NCI-H345 (cell line): ENCODE measurements at places on chromosomes 1 and 21.

DNA sequence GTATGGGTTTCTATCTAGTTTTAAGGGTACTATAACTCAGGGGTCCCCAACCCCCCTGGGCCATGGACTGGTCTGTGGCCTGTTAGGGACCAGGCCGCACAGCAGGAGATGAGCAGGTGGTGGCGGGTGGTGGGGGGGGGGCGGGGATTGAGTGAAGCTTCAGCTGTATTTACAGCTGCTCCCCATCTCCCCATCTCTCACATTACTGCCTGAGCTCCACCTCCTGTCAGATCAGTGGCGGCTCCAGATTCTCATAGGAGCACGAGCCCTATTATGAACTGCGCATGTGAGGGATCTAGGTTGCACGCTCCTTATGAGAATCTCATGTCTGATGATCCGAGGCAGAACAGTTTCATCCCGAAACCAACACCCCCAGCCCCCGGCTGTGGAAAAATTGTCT is 95.1 kb upstream of the SLC45A1 start:
- peak; percentile 24 for DNase-seq

- no peak for DNase-seq
Observed at GRCh38 chr1:36111151-36111550, 13.9 kb downstream of the COL8A2 start.

GRCh38 chr1:8040586-8040985 is 14.5 kb upstream of the ERRFI1 start:
- DNase-seq = peak; percentile 73

DNA sequence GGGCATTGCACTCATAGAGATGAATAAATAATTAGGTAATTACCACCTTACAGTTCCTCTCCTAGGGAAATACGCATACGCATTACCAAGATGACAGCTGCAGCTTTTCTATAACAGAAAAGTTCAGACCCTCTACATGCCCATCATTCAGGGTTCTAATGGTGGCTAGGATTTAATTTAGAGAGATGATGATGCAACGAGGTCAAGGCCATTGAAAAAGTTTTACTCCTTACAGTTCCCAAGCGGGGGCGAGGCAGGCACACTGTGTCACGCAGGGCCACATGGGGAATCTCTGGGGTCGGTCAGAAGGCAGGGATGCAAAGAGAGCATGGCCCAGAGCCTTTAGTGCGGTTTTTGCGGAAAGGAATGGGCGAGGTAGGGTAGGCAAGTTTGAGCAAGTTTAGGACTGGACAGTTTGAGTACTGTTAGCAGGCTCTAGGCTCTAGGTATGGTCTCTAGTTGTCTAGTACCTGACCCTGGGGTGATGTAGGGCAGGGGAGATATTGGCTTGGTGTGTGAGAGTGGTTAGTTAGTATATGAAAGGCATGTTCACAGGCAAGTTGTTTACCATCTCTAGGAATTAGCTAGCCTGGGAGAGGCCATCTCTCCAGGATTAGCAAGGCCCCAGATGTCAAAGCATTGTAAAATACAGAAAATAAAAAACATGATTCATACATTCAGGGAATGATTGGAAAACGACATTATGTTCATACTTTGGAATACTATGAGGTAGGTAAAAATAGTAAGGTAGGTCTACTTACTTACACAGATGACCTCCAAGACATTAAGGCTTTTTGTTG is 29.6 kb upstream of the ID3 start:
- no peak for DNase-seq

DNA sequence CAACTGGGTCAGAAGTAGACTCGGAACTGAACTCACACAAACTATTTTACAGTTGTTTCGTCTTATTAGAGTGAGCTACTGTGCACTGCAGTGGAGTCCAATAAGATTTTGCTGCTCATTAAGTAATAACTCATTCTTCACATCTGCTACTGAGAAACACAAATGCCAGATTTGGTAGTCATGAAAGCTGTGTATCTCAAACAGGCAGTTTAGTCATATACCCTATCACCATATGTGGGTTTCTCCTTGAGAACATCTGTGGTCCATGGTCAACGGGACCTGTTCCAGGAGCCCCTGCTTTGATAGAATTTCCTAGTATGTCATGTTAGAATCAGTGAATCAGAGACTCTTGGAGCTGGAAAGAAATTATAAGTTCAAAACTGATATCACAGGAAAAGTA is 60.4 kb downstream of the ALG14 start:
- DNase-seq = no peak

DNA sequence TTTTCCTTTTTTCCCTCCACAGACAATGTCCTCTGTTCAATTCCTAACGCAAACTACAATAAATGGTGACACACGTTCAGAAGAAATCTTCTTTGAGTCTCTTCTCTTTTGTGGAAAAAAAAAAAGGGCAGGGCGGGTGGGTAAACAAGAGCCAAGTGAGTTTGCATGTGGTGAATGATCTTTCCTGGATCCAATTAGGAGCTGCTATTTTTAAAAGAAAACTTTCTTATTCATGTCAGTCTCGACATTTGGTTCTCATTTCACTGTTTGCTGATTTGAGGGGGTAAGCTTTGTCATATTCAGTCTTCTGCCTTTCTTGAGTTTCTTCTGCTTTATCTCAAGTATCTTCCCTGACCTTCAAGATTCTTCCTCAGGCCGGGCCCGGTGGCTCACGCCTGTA is 29.2 kb upstream of the KIF1B start:
- DNase-seq = no peak

DNA sequence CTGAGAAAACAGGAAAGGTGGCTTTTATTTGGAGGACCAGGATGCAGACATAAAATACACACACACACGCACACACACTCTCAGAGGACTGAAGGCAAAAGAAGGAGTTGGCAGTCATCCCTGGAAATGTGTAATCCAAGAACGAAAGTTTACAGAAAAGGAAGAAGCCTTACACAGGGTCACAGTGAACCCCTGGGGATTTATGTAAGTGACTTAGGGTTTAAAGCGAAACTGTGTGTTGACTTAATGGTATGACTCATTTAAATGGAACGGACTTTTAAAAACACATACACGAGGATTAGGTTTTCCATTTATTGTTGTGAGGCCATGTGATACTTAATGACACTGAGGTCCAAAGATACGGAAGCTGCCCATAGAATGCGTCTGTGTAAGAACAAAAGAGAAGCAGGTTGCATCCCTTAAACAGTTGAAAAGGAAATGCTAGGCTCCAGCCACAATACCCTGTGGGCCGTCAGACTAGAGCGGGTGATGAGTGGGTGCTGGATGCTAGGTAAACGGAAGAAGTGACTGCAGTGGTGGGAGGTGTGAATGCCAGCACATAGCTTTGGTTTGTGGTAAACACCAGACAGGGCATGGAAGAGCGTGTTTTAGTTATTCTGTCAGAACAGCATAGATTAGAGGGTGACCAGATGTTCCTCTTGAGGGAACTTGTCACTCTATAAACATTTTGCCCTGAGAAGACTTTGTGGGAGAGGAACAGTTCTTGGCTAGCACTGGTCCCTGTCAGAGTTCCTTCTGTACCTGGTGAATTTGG is 21.6 kb upstream of the BCL10 start:
- DNase-seq = peak; percentile 79

DNA sequence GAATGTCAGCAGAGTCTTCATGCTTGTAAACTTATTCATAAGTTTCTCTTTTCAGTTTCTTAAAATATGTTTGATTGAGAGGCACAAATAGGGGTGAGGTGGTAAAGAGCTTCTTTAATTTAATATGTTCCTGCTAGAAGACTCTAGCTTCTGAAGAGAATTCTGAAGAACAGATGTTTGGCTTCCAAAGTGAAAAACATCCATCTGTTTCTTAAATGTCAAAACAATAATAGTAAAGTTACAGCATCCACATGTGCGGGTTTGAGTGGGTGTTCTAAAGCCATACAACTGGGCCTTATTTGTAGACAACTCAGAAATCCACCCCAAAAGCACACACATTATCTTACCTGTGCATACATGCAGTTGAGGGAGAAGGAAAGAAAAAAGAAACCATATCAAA is 144.0 kb upstream of the ADGRL4 start:
- no peak for DNase-seq

DNA sequence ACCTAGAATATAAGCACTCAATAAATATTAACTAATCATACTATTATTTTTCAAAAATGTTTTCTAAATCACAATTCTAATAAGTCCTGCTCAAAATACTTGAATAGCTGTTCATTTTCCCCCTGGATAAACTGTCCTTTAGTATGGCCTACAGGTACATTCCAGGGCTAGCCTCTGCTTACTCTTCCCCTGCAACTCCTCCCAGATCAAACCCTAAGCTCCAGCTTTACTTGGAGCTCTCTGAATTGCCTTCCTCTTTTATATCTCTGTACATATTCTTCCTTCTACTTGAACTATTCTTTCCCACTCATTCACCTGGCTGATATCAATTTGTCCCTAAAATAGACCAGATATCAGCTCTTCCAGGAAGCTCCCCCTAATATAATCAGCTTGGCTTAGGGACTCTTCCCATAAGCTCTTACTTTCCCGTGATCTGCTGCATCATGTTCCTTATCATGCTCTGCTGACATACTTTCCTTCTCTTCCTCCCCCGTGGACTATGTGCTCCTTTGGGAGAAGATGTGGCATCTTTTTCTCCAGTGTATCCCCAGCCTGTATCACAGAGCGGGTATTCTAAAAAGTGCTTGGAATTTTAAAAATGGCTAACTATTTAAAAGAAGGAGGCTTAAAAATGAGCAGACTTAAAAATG is 43.1 kb upstream of the PIGC start:
- no peak for DNase-seq

GRCh38 chr1:46558966-46559365 is 7.5 kb upstream of the KNCN start:
- DNase-seq = no peak

- no peak for DNase-seq
Observed at GRCh38 chr21:39103689-39104088, 79.6 kb downstream of the PSMG1 start.

- DNase-seq = no peak
Observed at GRCh38 chr1:177969825-177970371, at the start of gene SEC16B. SEC16B (minus strand) TSS chr1:177970058; CDS start chr1:177967981, 2,077 bp downstream.

DNA sequence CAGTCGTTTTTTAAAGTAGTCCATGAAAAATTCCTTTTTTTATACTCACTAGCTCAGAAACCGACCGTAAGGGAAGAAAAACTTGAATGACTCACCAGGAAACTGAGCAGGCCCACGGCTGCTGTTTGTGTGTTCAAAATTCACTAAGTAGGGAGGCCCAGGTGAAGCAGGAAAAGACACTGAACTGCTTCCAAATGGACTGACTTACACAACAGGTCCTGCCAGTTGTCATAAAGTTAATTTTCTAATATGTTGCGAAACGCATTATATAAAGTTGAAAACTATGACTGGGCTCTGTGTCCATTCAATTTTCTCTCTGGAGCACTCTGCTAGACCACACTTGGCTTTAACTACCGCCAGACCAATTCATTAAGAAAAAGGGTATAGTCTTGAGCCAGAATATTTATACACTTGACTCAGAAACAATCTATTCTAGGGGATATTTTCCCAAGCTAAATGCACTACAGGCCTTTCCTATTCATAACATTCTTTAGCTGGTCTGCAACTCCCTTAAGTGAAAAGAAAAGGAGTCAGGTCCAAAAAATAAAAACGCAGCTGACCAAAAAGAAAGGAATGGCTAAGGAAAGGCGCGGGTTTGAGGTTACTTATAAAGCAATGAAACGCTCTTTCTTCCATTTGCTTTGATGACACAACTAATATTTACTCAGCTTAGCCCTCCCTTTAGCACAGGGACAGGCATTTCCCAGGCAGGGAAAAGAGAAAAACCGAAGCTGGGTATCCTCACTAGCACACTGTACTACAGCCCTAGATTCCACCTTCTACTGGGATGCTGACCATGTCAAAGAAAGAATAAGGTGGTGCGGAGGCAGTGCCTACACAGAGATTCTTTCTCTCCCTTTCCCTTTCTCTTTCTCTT is 306.3 kb upstream of the ESRRG start:
- DNase-seq = no peak

- peak; percentile 77 for DNase-seq
Observed at GRCh38 chr1:50275566-50275965, 147.7 kb downstream of the DMRTA2 start.

- no peak for DNase-seq
Observed at GRCh38 chr1:222896630-222897526, 82.0 kb downstream of the DISP1 start.

- no peak for DNase-seq
Observed at GRCh38 chr1:111618961-111619634, 491 bp upstream of the RAP1A start.

- DNase-seq = no peak
Observed at GRCh38 chr1:221865808-221866207, 123.9 kb upstream of the DUSP10 start.

DNA sequence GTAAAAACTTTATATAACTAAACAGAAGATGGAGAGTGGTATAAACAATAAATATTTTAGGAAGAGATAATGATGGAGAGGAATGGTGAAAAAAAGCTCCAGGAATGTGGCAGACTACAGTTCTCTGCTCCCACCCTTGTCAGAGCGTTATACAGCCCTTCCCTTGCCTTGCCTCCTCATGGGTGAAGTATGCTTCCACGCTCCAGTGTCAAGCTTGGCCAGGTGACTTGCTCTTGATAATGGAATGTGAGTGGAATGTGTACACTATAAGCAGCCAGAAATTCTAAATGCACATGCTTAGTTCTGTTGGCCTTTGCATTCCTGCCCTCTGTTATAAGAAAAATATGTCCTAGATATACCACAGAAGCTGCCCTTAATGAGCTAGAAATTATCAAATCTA is 24.7 kb upstream of the POGK start:
- DNase-seq = no peak

DNA sequence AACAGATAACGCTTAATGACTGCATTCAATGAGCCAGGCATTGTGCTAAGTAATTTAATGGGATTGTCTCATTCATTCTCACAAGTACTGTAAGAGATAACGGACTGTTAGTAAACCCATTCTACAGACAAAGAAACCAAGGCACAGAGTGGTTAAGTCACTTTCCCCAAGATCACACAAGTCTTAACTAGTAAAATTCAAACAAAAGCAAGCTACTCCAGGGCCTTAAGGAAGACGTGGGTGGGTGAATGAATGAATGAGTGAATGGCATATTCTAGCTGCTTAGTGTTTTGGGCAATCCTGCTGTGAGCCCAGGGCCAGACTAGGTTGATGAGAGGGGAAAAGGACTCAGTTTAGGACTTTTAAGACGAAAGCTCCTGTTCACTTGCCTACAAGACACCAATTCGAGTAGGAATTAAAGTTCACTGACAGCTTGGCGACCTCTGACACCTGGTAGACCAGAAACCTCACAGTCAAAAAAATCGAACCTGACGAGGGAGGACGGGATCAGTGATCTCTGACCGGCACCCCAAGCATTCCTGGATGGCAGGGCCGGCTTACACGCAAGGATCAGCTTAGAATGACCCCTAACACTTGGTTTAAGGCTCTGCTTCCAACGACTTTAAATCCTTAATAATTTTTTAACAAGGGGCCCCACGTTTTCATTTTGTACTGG is 557 bp downstream of the EMC1 start:
- peak; percentile 18 for DNase-seq

DNA sequence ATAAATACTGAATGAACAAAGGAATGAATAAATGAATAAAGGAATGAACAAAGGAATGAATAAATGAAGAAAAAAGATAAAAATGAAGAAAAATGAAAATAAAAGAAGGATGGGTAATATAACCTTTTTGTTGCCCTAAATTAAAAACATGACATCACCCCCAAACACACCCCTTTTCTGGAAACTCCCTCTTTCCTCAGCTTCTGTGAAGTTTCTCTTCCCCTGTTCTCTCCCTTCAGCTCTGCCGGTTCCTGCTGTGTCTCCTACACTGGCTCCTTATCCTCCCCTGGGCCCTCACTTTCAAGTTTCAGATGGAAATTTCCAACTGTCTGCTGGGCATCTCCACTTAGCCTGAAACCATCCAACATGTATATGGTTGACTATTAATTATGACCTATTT is 37.9 kb downstream of the RAB3B start:
- no peak for DNase-seq
